ENCODE measurements at places on chromosomes 16 and 17. TPM values are rescaled to one million over a fixed set of nuclear protein-coding genes. Genes with fewer than 3 reads are reported as not detected.

PRAC1 gene
- not detected for total RNA-seq

GNGT2 gene
- total RNA-seq: 2.9 TPM

ZNF821 gene
- 5.7 TPM for total RNA-seq

CHP2 gene
- 7.9 TPM for total RNA-seq

NECAB2 gene
- not detected for total RNA-seq

TEX14 gene
- 0.55 TPM for total RNA-seq

ABCC3 gene
- total RNA-seq: 226 TPM

DNA sequence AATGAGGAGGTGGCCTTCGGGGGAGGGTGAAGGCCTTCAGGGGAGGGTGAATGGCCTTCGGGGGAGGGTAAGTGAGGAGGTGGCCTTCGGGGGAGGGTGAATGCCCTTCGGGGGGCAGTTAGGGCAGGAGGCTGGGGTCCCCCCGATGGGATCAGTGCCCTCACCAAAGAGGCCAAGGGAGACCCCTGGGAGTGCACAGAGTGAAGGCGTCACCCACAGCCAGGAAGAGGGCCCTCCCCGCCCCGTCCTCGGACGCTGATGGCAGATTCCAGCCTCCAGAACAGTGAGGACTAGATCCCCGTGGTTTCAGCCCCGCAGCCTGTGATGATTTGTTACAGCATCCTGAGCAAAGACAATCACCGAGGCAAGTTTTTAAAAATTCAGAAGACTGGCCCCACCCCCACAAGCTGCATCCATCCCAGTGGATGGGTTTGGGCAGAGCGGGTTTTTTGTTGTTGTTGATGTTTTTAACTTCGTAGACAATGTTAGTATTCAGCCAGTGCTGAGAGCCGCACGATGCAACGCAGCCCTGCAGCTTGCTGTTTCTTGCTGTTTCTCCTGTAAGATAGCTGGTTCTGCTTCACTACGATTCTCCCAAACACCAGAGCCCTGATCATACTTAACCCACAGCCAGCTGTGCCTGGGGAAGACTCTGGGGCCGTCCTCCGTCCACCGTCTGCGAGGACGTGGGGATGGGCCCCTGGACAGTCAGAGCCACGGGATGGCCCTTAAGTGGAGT lies 40.7 kb upstream of the CBFA2T3 start:
- DNase-seq: no peak

DNA sequence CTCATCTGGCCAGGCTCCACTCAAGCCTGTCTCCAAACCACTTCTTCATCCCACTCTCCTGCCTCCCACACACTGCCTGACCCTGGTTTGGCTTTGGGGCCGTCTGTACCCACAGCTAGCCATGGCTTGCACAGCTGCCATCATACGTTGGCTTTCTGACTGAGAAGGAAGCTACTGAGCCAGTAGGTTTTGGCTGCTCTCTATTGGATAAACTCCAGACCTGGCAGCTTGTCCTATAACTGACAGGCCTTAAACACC lies 3.9 kb downstream of the MIF4GD start:
- no peak for DNase-seq

GRCh38 chr16:65235339-65236177 lies 113.7 kb upstream of the CDH11 start:
- no peak for DNase-seq

GRCh38 chr17:45171338-45172231 lies 9.9 kb downstream of the HEXIM2 start:
- DNase-seq: peak; percentile 80

DNA sequence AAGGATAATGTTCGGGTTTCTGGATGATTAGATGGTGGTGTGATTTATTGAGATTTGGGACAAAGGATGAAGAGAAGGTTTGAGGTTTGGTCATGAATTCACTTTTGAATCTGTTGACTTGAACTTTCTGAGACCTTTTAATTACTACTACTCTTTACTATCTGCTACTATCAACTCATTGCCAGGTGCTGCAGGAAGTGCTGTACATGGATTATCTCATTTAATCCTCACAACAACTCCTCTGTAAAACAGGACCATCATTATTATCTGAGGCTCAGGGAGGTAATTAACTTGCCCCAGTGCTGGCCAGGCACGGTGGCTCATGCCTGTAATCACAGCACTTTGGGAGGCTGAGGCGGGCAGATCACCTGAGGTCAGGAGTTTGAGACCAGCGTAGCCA lies 2.9 kb upstream of the ANKRD40 start:
- DNase-seq: no peak

DNA sequence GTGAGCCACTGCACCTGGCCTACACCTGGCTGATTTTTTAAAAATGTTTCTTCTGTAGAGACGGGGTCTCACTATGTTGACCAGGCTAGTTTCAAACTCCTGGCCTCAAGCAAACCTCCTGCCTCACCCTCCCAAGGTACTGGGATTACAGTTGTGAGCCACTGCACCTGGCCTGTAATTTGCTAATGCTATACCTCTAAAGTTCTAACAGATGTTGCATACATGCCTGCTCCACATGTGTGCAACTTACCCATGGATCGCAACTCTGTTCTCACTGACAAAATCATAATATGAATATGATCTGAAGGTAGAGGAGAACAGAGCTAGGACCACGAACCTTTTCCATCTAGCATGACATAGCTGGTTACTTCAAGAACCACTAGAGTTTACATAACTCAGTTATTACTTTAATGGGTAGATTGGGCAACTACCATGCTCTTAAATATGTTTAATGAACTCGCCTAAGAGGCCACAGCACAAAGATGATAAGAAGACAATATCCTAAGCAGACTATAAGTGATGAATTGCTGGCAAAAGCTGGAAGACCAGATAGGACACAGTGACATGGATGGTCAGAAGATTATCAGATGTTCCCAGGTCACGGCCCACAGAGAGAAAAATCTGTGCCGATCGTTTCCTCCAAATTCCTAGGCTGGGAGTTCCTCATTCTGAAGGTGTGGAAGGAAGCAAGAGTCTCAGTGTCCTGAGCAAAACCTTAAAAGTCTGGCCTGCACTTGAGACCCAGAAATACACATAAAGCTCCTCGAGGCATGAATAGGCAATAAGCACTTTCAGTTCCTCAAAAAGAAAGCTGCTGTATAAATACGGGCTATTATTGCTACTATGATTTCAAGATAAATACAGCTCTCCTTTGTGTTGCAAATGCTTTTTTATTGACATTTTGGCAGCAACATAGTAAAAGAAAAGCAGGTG lies 53.6 kb upstream of the ICAM2 start:
- no peak for DNase-seq

- DNase-seq: no peak
Observed at GRCh38 chr17:46833840-46834208, 15.3 kb upstream of the WNT3 start.

DNA sequence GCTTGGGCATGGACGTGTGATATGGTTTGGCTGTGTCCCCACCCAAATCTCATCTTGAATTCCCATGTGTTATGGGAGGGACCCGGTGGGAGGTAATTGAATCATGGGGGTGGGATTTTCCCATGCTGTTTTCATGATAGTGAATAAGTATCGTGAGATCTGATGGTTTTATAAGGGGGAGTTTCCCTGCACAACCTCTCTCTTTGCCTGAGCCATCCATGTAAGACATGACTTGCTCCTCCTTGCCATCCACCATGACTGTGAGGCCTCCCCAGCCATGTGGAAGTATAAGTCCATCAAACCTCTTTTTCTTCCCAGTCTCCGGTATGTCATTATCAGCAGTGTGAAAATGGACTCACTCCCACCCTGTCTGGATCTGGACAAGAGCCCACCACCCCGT lies 393.4 kb downstream of the SEC14L1 start:
- no peak for DNase-seq

GRCh38 chr16:6284731-6285130 lies 1047.9 kb upstream of the RBFOX1 start:
- DNase-seq: no peak

DNA sequence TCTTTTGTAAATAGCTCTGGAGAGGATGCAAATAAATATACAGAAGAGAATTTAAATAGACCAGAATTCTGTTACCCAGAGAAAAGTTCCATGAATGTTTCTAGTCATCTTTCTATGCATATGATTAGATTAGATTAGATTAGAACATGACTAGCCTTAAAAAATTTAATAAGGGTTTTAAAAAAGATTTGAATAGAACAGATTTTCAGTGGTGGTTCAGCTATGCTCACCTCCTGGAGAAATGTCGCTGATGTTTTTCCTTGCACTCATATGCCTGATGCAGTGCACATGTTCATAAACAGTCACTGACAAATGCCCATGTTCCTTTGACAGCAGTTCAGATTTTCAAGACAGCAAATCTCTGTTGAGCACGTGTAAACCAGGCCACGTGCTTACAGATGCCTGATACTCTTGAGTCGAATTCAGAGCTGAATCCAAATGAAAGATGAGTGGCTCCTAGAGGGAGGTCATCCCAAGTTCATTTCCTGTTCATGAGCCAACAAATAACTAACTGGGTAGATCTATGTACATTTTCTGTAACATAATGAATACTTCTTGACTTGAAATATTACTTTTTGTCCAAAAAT lies 19.9 kb upstream of the RAB11FIP4 start:
- no peak for DNase-seq

GRCh38 chr17:28871056-28871579 lies 16.3 kb downstream of the ERAL1 start:
- DNase-seq: no peak

All from ureter (tissue), 1 donor.